Hematopoietic multipotent progenitor cell treated with erythropoietin and hydrocortisone succinate and interleukin-3 and kit ligand, for 6 days (in vitro differentiated cells): ENCODE measurements at places on chromosomes 1 and 21.

DNA sequence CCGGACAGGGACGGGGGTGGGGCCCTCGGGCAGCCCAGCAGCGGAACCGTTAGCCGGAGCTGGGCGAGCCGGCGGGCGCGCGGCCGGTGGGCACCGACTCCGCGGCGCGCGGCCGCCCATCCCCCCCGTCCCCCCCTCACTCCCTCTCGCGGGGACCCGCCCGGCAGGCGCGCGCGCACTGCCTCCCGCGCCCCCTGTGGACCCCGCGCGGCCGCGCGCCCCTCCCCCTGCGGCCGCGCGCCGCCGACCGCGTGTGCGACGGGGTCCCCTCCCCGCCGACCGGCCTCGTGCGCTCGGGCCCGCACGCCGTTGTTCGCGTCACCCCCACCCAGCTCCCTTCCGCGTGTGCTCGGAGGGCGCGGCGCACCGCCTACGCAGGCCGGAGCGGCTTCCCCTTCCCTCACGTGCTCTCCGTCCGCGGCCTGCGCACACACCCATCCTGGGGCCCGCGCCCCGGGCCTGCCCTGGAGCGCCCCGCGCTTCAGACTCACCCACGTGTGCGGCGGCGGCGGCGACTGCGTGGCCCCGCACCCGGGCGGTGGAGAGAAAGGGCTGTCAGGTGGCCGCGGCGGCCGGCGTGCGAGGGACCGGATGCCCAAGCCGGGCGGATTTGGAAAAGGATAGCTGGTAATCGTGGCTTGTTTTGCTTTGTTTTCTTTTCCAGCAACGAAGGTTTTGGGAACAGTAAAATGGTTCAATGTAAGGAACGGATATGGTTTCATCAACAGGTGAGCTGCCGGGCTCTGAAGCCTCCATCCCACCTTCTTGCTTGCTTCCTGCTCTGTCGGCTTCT is 717 bp downstream of the YBX1 start:
- peak; percentile 88 for DNase-seq

- peak; percentile 71 for DNase-seq
Measured at GRCh38 chr1:160125746-160126145, 10.2 kb downstream of the ATP1A2 start.

- no peak for DNase-seq
Measured at GRCh38 chr1:245332513-245332912, 177.7 kb downstream of the KIF26B start.

- peak; percentile 53 for DNase-seq
Measured at GRCh38 chr1:54385727-54386022, 20.5 kb downstream of the SSBP3 start.

GRCh38 chr1:85566890-85567289 is 13.7 kb upstream of the CCN1 start:
- DNase-seq, result no peak

DNA sequence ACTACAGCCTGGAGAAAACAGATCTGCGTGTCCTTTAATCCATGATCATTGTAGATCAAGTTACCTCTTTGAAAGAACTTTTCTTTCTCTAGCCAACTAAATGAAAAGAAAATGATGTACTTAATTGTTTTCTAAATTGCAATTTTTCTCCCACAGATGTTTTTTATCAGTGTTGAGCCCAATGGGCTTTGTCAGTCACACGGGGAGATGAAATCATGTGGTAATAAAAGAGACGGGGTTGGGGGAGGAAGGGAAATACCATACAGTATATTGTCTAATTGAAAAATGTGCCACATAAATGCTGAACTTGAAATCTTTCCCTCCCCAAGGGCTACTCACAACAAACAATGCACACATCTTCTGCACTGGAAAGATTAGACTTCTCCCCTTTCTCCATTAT is 58.4 kb downstream of the NTMT2 start:
- no peak for DNase-seq

- DNase-seq, result no peak
Measured at GRCh38 chr1:234719454-234720251, 109.7 kb upstream of the IRF2BP2 start.

- DNase-seq, result peak; percentile 47
Measured at GRCh38 chr1:13662493-13662892, 37.5 kb upstream of the PRDM2 start.

DNA sequence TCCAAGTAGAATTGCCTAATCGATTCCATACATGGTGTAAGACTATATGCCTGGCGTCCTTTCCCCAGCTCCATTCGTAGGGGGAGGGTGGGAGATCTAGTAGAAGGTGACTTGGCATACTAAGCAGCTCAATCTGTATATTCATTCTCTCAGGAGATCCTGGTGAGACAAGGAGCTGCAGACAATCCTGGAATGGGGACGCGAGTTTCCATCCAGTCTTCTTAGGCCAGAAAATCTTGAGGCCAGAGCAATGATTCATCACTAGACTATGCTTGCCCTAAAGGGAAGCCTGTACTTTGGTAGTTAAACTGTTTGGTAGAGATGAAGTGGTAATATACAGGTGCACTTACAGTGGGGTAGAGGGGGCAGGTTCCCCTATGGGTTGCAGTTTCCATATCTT is 468.7 kb downstream of the ADGRL2 start:
- no peak for DNase-seq

DNA sequence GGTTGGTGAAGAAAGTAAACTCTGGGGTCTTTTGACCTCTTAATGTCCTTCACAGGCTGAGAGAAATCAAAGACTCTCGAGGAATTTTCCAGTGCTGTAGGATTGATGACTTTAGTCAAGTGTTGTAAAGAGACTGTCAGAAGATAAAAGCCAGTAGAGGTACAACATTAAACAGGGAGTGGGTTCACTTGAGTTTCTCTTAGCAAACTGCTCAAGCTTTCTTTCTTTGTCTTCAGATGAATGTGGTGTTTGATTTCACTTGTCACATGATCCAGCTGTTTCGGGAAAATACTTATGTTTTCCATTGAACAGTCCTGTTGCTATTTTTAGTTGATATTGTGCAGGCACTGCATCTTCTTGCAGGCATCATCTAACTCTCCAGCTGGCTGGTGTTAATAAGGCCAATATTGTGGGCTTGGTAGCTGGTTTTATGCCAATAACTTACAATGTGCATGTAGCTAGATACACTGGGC is 45.6 kb downstream of the XCL2 start:
- peak; percentile 70 for DNase-seq

GRCh38 chr1:179825798-179826460 is 51.7 kb downstream of the TOR1AIP2 start:
- no peak for DNase-seq

- no peak for DNase-seq
Measured at GRCh38 chr1:177444997-177445746, 274.4 kb downstream of the BRINP2 start.

DNA sequence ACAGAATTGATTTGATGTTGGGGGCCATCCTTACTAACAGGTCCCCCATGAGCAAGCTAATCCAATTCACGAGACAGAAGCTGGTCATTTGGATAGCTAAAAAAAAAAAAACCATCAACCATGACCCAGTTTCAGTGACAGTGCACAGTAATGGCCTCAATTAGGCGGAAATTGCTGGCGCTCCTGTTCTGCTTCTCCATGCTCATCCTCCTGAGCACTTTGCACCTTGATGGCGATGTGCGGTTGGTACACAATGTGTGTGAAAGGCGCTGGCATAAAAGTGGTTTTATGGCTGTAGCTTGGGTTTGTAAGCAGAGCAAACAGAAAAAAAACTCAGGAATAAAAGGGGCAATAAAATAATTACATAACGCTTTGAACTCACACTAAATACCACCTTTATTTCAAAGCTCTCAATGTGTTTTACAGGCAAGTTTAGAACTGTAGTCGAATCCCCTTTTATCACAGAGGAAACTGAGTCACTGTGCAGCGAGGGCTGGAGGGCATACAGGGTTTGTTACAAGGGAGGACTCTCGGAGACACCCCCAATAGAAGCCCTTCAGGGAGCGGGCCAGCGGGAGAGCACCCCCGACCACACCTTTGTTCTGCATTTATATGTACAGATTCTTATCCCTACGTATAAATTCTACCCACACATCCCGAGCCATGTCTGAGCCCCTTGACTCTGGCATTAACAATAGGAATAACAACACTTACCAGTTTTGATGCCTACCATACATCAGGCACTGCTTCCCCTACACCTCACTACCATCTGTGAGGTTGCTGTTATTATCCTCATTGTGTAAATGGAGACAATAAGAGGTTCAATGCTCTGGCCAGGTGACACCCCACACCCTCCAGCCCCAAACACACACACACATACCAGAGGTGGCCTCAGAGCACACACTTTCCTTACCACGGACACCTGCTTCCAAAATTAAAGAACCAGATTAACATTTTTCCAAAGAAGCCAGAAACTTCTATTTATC is 213.5 kb upstream of the IRF2BP2 start:
- DNase-seq, result no peak

DNA sequence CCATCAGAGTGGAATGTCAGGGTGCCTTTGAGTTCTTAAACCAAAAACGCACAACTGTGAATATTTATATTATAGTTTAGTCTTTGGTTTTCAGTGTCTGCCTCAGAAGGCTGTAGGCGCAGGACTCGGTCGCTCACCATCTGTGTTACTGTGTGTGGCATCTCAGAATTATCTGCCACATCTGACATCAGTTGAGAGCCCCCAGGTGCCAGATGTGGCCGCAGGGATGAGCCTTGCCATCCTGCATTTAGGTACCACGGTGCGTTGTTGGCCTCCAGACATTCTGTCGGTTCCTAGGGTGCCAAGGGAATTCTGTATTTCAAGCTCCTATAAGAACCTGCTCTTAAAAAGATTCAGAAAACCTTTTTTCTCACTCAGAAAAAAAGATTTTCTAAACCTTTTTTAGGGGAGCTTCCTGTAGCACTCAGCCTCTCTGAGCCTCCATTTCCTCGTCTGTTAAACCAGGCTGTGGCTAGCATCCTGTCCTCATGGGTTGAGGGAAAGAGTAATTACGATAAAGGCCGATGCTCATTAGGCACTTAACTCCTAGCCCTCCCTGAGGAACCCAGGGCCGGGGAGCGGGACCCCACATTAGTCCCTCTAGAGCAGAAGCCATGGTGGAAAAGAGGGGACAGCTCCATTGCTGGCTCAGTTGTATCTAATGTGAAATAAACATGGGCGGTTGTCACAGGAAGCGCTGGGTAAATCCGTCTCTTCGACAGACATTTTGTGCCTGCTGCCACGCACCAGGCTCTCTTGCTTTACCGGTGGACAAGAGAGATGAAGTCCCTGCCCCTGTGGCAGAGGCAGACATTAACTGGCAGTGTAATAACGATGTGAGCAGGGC is 70.2 kb upstream of the MORC3 start:
- DNase-seq, result no peak

GRCh38 chr1:26279456-26280332 is at the start of gene SH3BGRL3:
SH3BGRL3 (plus strand) TSS chr1:26280086; CDS start chr1:26280156, 70 bp downstream.
- peak; percentile 92 for DNase-seq

- no peak for DNase-seq
Measured at GRCh38 chr1:158146165-158146564, 34.5 kb upstream of the CD1D start.

GRCh38 chr21:38780879-38781278 is 24.9 kb upstream of the ETS2 start:
- DNase-seq, result no peak

- peak; percentile 19 for DNase-seq
Measured at GRCh38 chr1:220787069-220787619, 431 bp downstream of the MTARC1 start.

GRCh38 chr1:221696027-221696426 is 45.9 kb downstream of the DUSP10 start:
- no peak for DNase-seq

- DNase-seq, result no peak
Measured at GRCh38 chr1:29967261-29967660, 730.9 kb downstream of the PTPRU start.

GRCh38 chr1:2468540-2468939 is 7.5 kb upstream of the PLCH2 start:
- no peak for DNase-seq

GRCh38 chr1:28606771-28607170 is 14.7 kb downstream of the RAB42 start:
- no peak for DNase-seq

DNA sequence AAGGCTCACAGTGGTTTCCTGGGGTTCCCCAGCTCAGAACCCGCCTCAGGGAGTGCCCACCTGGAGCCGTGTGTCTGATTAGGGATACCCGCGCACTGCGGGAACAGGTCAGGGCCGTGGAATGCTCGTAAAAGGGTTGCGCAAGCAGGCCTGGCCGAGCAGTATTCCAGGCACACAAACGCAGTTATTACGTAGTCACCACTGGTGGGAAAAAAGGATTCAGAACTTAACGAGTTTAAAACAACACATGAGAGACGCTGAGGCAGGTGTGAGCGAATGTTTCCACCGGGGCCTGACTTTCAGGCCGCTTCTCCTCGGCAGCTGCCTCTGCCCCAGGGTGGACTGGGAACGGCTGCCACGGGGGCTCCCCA is 18.2 kb downstream of the PLCH2 start:
- DNase-seq, result no peak

DNA sequence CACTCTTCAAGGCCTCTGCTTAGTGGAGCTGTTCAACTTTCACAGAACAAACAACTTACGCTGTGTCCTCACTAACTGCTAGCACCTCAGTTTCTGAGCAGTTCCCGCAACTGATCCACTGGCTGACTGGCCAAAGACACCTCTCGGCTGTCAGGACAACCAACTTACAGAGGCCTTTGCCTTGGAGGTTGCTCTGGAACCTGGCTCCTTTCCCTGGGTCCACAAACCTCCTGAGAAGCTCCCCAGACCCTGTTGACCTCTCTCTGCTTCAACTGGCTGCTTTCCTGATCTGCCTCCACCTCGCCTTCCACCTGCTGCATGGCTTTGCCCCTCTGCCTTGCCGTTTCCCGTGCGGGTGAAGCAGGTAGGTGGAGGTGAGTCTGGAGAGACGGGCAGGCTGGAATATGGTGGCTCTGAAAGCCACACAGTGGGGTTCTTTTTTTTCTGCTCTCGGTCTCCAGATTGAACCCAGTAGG is 13.0 kb downstream of the BTBD19 start:
- no peak for DNase-seq

GRCh38 chr1:164516591-164516990 is 42.4 kb upstream of the PBX1 start:
- DNase-seq, result no peak

- no peak for DNase-seq
Measured at GRCh38 chr1:222784916-222785315, 29.9 kb upstream of the DISP1 start.

- no peak for DNase-seq
Measured at GRCh38 chr1:78038071-78038470, 7.7 kb upstream of the GIPC2 start.

DNA sequence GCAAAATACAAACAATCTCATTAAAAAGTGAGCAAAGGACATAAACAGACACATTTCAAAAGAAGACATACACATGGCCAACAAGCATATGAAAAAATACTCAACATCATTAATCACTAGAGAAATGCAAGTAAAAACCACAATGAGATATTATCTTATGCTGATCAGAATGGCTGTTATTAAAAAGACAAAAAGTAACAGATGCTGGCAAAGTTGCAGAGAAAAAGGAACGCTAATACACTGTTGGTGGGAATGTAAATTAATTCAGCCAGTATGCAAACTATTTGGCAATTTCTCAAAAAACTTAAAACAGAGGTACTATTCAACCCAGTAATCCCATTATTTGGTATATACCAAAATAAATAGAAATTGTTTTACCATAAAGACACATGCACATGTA is 32.2 kb upstream of the TNFSF18 start:
- DNase-seq, result no peak

GRCh38 chr1:15997637-15998280 is 6.3 kb upstream of the SRARP start:
- no peak for DNase-seq
